ENCODE measurements at places on chromosomes 6 and 20.
A peak's percentile ranks its signal among the peaks of the same experiment; 100 is the strongest.

GRCh38 chr6:31157513-31158139 lies at the start of gene CCHCR1:
CCHCR1 (minus strand) TSS chr6:31157802; CDS start chr6:31157600, 202 bp downstream.
- DNase-seq, result no peak

DNA sequence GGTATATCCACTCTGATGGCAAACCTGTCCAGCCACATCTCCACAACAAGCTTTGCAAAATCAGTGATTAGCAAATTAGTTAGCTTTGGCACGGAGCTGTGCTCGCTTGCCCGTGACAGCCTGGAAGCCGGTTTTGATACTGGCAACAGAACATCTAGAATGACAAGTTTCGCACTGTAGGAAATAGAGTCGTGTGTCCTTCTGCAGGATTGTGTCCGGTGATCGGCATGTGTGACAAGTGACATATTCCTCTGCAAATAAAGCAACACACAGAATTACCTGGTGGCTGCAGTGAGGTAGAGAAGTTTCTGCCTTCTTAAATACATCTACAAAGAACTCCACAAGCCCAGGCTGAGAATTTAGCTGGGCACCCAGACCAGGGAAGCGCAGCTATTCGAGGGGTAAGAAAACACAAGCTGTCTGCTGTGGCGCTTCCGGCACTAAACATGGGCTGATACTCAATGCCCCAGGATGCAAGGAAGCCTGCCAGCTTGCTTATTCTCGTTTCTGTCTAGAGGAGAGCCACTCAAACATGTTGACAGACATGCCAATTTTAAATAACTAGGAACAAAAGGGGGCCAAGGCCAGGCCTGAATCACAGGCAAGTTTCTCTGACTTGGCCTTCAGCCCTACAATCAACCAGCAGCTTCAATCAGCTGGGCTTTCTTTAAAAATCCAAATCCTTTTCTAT lies 22.2 kb downstream of the EIF2S2 start:
- no peak for DNase-seq

DNA sequence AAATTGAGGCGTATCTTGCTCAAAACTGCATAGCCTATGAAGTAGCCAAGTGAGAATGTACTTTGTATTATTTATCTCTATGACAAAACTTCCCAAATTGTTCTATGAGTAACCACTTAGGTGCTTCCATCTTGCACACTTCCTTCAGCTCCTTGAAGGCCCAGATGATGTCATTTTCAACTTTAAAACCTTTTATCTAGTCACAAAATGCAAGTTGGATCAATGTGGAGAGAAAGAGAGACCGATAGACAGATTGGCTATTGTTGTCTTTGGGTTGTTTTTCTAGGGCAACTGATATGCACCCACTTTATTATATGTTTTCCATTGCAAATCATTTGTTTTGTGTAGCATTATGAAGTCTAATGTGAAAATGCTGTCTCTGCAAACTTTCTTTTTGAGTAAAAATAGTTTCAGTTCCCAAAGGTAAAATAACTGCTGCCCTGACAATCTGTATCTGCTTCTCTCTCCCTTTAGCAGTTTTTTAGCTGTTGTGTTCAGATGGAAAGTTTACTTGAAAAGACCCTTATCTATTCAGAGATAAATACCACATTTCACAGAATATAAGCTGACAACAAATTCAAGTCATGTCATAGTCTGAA lies 73.7 kb upstream of the CITED2 start:
- no peak for DNase-seq

GRCh38 chr6:152982904-152983636 lies at the start of gene FBXO5:
FBXO5 (minus strand) TSS chr6:152983041; CDS start chr6:152982959, 82 bp downstream.
- peak; percentile 98 for DNase-seq

GRCh38 chr6:1047981-1048541 lies 263.8 kb upstream of the FOXQ1 start:
- DNase-seq, result no peak

DNA sequence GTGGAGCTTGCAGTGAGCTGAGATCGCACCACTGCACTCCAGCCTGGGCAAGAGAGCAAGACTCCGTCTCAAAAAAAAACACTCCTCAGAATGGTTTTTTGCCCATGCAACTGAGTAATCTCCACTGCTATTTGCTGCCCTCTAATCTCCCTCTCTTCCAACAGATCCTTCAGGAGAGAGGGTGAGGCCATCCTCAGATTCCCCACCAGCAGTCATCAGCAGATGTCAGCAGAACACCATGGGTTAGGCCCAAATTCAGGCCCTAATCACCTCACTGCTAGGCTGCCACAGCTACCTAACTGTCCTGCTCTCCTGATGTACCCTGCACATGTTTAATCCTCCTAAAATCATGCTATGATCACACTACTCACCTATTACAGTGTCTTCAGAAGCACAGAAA lies 63.2 kb upstream of the BEND6 start:
- DNase-seq, result no peak

DNA sequence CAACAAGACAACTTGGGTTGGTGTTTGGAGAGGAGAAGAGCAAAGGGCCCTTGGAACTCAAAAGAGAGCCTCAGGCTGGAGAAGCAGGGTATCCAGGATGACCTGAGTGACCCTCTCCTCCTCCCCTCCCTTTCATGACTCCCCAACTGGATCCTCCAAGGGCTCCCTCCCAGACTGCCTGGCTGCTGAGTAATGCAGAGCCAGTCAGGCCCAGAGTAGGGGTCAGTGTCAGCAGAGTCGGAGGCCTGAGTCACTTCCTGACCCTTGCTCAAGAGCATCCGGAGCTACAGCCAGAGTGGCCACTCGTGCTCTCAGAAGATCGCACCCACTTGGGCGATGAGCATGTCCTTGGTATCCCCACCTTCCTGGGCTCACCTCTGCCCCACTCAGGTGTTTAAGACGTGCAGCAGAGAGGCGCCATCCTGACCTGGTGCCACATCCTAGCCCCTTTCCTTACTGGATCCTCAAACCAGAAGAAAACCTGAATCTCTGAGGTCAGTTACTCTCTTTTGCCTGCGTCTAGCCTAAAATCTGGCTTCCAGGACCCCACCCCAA lies 2.8 kb upstream of the MAPK13 start:
- DNase-seq, result peak; percentile 98

Data from inflammatory macrophage (primary cell).